ENCODE measurements at places on chromosomes 6 and 20. TPM values are rescaled to one million over a fixed set of nuclear protein-coding genes. Genes with fewer than 3 reads are reported as not detected.
A peak's percentile ranks its signal among the peaks of the same experiment; 100 is the strongest.

DNA sequence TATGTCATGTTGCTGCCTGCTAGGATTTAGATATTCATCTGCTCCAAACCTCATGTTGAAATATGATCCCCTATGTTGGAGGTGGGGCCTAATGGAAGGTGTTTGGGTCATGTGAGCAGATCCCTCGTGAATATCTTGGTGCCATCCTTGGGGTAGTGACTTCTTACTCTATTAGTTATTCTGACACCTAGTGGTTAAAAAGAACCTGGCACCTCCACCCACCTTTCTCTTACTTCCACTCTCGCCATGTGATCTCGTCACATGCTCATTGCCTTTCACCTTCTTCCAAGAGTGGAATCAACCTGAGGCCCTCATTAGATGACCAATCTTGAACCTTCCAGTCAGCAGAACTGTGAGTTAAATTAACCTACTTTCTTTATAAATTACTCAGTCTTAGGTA is 549.4 kb upstream of the SYNCRIP start:
- DNase-seq: no peak

Gene HAO1
- not detected for total RNA-seq

- no peak for DNase-seq
Measured at GRCh38 chr6:53251033-53251672, 97.6 kb downstream of the ELOVL5 start.

Gene MLN
- total RNA-seq: not detected

- no peak for DNase-seq
Measured at GRCh38 chr20:48338717-48339116, 489.1 kb downstream of the PREX1 start.

GRCh38 chr6:107390685-107391435 is 68.5 kb downstream of the PDSS2 start:
- DNase-seq: no peak

GRCh38 chr6:153032255-153032882 is 29.9 kb upstream of the MTRF1L start:
- DNase-seq: peak; percentile 23

- DNase-seq: no peak
Measured at GRCh38 chr6:108643184-108643583, 82.5 kb downstream of the FOXO3 start.

DNA sequence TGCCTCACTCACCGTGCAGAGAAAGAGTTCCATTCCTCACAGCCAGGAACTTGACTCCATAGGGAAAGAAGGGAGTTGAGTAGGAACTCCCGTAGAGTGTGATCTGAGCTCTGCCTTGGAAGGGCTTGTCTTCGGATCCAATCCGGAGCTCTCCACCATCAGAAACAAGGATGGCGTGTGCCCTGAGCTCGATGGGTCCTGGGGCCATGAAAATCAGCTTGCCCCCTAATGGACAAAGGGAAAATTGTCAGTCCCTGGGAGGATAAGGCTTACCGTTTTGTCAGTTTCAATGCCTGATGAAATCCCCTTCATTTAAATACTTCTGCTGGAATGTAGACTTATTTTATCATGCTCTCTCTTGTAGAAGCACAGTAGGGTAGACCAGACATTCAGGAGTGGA is 153.3 kb downstream of the PKHD1 start:
- peak; percentile 8 for DNase-seq

Gene DDX43
- not detected for total RNA-seq

Gene CD109
- total RNA-seq: 34.0 TPM

GRCh38 chr20:46324960-46325703 is 16.8 kb upstream of the CDH22 start:
- DNase-seq: peak; percentile 37

GRCh38 chr6:164690241-164690640 is 619.2 kb downstream of the C6orf118 start:
- DNase-seq: no peak

Gene C4B
- total RNA-seq: 0.30 TPM

Gene GMEB2
- total RNA-seq: 6.2 TPM

Gene TMEM151B
- 0.23 TPM for total RNA-seq

DNA sequence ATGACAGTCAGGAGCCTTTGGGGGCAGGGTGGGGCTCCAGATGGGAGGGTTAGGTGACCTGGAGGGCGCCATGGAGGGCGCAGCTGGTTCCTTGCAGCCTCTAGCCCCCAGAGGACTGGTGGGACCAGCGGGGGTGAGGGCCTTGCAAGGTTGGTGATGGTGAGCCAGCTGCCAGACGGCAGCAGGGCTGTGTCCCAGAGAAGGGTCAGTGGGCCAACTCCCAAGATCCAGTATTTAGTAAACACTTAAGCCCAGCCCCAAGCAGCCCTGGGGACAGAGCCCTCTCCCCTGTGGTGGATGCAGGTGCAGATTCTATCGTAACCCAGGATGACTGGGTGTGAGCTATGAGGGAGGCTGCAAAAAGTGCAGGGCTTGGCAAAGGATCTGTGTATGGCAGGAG is 201.5 kb upstream of the RNF24 start:
- no peak for DNase-seq

GRCh38 chr6:56732517-56732916 is 89.8 kb upstream of the DST start:
- DNase-seq: no peak

DNA sequence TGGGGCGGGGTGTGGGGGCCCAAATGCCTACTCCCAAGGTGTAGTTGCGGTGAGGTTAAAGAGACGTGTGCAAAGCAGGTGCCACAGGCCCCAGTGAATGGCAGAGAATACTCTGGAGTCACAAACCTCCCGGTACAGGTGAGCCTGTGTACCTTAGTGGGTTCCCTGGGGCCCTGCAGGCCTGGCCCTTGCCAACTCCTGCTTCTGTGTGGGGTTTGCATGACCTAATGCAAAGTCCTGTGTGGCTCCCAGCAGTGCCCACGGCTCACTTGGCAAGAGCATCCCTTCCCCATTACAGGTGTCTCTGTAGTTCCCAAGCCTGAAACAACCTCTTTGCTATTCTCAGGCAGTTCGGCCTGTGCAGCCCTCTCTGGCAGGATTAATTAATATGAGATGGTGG is 17.5 kb downstream of the SPDEF start:
- no peak for DNase-seq

Gene CRNKL1
- total RNA-seq: 63.4 TPM

DNA sequence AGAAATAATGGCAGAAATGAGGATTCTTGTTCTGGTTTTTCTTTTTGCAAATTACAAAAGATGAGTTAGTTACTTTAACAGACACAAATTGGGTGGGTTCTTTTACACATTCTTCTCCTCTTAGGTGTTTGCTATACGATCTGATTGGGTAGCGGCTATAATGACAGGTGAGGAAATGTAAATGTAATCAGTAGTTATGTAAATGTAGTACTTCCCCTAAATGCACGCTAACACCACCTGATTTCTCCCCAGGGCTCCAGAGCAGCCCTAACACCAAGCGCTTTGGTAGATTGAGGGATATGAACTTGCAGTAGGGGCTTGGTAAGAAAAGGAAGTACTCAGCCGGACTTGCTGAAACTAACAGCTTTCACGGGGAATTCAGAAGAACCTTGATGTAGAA is 499.4 kb upstream of the NOX3 start:
- no peak for DNase-seq

- no peak for DNase-seq
Measured at GRCh38 chr6:144340541-144341371, 55.6 kb downstream of the UTRN start.

GRCh38 chr20:24998121-24998520 is 5.6 kb upstream of the APMAP start:
- no peak for DNase-seq

DNA sequence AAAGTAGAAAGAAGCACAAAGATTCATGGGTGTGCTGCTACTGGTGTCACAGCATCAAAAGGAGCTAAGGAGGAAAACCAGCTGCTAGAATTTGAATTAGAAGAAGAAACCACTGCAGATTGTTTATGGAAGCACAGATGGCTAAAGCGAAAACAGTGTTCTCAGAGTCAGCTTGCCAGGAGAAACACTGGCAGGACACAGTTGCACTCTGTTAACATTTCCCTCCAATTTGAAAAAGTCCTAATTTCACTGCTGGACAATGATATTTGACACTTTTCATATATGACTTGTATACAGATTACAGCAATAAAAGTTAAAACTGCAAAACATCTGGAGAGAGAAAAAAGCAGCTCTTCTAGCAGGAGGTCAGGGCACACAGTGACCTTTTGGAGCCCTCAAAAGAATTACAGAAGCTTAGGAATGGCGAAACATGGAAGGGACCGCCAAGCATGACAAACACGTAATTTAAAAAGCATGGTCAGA is 314.5 kb downstream of the COL12A1 start:
- DNase-seq: no peak

DNA sequence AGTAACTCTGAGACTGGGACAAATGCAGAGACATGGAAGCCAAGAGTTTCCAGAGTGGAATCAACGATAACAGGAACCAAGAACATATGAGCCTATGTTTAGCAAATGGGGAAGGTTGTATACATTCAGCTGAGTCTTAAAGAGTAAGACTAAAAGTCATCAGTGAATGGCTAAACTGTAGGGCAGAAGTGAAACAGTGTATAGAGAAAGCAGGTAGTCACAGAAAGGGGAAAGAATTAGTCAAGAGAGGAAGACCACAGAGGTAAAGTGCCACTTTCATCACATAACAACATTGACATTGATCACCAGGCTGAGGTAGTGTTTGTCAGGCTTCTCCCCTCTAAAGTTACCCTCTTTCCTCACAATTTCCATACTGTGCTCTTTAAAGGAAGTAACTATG is 306.5 kb upstream of the SPTLC3 start:
- DNase-seq: no peak

- no peak for DNase-seq
Measured at GRCh38 chr20:56955680-56956079, 310.8 kb downstream of the BMP7 start.

Gene CLPSL2
- not detected for total RNA-seq

Gene C6orf132
- not detected for total RNA-seq

GRCh38 chr20:25537890-25538289 is 47.4 kb downstream of the NINL start:
- DNase-seq: no peak

Measured in Daoy (cell line).